NCI-H1436 treated with DMSO at 0.1 percent for 48 hours (cell line): ENCODE measurements at places on chromosomes 2 and 18.

GRCh38 chr2:32874931-32875330 is 71.8 kb upstream of the LTBP1 start:
- DNase-seq, result no peak

DNA sequence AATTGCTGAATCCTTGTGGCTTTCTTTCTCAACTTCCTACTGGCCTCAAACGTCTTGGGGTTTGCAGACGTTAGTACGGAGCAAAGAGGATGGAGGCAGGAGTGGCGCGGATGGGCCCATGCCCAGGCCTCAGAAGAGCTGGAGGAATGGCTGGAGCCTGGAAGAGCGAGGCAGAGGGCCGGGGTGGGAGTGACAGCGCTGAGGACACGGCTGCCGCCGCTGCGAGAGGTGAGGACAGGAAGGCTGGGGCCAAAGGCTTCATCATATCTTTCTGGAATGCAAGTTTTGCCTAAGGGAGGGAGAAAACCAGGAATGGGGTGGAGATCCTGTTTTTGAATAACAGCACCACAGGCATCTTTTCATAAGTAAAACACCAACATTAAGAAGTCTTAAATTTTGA is 178.5 kb upstream of the SESTD1 start:
- DNase-seq, result no peak

DNA sequence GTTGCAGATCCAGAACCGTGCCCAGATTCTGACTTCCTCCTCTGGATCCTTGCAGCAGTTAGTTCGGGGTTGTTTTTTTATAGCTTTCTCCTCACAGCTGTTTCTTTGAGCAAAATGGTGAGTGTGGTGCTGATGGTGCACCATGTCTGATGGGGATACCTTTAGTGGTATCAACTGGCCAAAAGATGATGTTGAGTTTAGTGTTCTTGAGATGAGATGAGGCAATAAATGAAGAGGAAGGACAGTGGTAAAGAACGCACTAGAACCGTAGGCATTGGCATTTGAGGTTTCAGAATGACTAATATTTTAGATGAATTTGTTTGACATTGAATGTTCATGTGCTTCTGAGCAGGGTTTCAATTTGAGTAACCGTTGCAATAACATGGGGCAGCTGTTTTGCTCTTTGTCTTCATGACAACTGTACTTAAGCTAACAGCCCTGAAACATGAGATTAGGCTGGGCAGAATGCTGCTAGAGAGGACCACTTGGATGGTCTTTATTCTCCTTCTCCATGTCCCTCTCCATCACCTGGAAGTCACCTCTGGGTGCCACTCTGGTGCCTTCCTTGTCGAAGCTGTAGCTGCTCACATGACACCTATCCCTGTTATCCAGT is 3.9 kb downstream of the CTLA4 start:
- DNase-seq, result no peak

DNA sequence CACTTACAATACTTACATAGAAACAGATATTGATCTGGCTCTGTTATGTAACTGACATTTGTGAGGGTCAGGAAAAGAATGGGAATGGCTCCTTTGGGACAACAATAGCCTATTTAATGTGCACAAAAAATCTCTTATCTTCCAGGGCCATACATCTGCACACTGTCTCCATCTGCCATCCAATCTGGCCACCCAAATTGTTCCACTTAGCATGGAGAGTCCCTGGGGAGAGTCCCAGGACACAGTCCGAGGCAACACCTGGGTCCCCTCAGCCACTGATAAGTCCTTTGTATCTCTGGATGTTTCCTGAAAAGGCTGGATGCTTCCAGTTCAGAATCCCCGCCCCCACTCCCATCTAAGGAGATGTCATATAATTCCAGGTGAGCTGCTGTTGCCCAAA is 274.2 kb upstream of the NCKAP5 start:
- DNase-seq, result no peak

DNA sequence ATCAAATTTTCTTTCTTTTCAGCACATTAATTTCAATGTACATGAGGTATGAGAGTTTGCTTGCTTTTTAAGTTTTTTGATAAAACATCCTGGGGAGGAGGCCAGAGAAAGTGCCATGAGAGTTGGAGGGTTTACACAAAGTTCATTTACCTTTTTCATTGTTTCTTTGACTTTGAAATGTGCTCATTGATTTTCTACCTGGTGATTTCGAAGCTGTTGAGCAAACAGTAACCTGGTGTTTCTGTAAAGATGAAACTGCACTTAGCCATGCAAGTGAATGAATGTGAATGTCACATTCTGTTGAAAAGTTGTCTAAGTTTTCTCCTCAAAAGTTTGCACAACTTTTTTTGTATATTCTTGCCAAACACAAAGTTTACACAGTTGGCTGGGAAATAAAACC is 797.0 kb downstream of the METTL4 start:
- DNase-seq, result no peak
